ENCODE measurements at places on chromosomes 7 and 10. TPM values are rescaled to one million over a fixed set of nuclear protein-coding genes. Genes with fewer than 3 reads are reported as not detected.

- no peak for DNase-seq
Measured at GRCh38 chr10:77944519-77944918, 18.0 kb upstream of the DLG5 start.

DNA sequence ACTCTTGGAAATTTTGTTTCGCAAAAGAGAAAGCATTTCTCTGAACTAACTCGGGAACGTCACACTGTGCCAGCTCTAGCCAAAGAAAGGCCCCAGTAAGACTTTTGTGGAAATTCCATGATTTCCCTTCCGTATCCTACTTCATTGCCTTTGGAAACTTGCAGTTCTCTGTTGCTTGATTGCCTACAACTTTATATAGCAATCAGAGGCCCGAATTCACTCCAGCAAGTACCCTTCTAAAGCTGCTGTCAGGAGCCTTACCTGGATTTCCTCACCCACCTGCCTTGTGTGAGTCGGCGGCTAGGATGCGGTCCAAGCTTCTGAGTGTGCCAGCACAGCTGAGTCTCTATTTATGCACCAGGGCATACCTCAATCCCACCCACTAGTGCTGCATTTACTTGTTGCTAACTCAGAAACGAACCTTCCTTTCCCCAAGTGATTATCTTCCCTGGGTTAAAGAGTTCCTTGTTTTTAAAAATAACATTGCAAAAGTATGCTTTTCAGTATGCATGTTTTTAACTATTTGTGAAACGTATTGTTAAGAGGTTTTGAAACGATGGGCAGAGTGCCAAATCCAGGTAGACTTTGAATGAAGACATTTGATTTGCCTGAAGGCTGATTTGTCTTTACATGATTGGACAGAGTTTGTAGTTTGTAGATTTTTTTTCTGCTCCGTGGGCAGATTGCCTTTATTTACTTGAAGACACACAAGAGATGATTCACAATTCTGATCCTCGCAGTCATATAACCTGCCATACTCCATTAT lies at the start of gene AGR2:
TSS of gene AGR2 (minus strand) at position 326 of the 766 bp plus-strand sequence. CDS start 3,203 bp downstream, outside the sequence.
- DNase-seq = peak; percentile 87

DNA sequence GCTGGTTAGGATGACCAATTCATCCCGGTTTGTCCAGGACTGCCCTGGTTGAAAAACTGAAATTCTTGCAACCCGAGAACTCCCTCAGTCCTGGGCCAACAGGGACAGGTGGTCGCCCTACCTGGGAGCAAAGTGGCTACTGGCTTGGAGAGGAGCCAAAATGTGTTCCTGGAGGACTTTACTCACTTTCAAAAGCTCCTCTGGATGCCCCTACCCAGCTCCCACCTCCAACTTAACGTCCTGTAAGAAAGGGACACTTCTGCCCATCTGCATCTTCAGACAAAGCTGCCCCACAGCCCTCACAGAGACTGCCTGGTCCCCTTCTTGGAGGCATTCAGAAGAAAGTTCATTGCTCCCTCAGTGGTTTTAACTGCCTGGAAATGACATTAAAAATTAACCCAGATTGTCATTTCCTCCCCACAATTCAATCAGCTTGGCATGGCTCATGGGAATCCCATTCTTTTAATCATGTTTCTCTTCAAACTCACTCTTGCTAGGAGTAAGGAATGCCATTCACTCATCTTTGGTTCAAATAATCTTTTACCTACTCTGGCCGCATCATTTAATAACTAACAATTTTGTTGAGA lies 24.0 kb upstream of the HSPA12A start:
- DNase-seq = no peak

- DNase-seq = no peak
Measured at GRCh38 chr10:108005627-108006026, 841.1 kb upstream of the SORCS1 start.

GRCh38 chr7:85644272-85644671 lies 457.4 kb upstream of the SEMA3D start:
- no peak for DNase-seq

DNA sequence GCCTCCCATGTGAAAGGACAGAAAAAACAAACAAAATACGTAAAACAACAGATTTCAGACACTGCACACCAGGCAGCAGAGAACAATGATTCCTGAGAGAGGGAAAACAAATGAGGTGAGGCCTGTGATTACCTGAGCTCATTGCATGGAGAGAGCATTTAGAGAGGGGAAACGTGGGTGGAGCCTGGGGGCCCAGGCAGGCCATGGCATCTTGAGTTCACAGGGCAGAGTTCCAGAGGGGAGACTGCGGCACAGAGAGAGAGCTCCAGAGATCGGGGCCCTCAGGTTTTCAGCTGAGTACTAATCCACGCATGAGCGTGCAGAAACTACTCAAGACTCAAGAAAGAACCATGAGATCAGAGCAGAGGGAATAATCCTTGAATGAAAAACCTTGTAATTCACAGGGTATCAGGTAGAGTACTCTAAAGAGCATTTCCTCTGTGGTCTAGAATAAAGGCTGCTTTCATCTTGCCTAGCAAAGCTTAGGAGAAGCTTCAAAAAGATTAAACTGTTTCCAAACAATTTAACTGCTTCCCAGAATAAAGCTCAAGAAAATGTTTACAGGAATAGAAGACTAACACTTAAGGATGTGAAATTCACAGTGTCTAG lies 46.6 kb upstream of the ARHGAP12 start:
- no peak for DNase-seq

DNA sequence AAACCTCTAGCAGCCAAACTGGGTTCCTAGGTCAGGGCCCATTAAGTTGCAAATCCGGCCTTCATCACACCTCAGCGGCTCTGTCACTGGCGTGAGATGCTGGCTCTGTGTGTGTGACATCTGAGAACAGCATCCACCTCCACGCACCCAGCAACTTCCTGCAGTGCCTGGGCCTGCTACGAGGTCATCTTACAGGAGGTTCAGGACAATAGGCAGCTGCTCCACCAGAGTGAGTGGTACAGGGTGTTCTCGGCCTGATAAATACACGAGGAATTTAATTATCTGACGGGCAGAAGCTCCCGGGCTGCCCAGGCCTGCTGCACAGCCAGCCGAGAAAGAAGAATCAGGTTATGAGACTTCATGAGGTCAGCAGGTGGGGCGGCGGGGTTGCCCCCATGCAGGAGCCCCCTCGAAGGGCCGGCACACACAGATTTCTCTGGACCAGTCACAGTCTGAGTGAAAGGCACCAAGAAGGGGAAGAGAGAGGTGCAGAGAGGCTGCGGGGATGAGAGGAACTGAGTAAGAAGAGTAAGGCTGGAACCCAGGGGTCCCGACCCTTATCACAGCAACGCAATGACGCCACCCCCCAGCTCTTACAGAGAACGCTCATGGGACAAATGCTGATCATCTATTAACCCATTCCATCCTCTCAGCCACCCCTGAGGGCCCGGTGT lies 49.3 kb downstream of the CALML3 start:
- no peak for DNase-seq

- no peak for DNase-seq
Measured at GRCh38 chr7:101606498-101606923, 22.6 kb downstream of the MYL10 start.

- no peak for DNase-seq
Measured at GRCh38 chr10:111275091-111275490, 198.3 kb downstream of the ADRA2A start.

DNA sequence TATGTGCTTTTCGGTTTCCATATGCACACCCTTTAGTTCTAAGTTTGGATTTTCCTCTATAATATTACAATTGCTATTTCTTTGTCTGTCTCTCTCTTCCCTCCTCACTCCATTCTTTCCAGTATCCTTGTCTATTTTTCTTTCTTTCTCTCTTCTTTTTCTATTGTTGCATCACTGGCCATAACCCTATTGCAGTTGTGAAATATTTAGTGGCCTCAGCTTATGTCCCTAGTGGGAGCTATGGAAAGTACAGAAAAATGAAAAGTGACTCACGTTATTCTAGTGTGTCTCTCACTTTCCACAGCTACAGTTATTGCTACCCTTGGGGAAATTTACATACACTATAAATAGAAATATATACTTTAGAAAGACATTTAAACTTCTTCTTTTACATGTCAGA lies 59.1 kb downstream of the CNTNAP2 start:
- DNase-seq = no peak

GRCh38 chr7:82678259-82678658 lies 234.7 kb upstream of the CACNA2D1 start:
- no peak for DNase-seq

GRCh38 chr7:91940171-91940570 lies 491 bp upstream of the AKAP9 start:
- DNase-seq = peak; percentile 25

DNA sequence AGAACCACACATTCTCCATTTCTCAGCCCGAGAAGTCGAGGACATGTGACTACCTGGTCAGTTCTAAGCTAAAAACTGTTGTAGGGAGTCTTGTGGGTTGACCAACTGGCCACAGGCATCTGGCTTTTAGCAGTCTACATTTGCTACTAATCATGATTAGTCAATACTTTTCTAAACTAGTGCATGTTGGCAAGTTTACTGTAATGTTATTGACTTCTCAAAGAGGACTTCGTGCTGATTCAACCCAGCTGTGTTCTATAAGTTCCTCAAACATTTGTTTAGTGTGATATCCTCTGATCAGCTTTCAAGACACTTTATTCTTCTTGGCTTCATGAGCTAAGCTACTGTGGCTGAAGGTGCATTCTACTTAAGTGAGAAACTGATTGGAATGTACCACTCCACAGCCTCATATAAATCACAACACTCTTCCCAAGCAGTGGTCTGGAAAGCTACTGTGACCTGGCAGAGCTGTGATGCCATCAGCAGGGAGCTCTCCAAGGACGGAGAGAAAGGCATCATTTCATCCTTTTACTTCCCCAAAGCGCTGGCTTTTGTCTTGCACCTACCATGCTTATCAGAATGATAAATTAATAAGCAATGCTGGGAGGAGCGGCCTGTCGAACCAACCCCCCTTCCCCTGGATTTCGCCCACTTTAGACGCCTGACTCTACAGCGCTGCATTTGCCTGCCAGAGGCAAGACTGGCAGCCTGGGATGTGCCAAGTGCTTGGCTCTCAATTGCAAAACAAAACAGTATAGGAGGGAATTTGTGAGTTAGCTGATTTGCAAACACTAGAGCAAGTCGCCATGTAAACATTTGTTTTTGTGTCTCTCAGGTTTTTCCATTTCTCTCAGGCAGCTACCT lies 206.7 kb upstream of the PLXNA4 start:
- DNase-seq = no peak

DNA sequence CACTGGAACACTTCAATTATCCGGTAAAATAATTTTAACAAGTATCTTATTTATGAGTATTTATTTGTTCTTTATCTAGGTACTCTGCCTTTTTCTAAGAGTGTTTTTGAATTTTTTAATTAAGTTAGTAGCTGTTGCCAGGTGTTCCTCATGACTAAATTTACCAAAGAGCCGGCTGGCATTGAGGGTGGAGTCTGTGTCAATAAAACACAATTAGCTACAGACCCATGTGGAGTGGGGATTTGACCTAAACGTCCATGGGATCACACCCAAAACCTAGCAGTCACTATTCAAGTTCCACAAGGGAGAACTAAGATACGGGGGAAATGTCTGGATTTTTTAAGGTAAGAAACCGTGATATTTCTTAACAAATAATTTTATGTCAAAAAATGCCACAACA lies 9.8 kb downstream of the SLC16A12 start:
- DNase-seq = no peak

DNA sequence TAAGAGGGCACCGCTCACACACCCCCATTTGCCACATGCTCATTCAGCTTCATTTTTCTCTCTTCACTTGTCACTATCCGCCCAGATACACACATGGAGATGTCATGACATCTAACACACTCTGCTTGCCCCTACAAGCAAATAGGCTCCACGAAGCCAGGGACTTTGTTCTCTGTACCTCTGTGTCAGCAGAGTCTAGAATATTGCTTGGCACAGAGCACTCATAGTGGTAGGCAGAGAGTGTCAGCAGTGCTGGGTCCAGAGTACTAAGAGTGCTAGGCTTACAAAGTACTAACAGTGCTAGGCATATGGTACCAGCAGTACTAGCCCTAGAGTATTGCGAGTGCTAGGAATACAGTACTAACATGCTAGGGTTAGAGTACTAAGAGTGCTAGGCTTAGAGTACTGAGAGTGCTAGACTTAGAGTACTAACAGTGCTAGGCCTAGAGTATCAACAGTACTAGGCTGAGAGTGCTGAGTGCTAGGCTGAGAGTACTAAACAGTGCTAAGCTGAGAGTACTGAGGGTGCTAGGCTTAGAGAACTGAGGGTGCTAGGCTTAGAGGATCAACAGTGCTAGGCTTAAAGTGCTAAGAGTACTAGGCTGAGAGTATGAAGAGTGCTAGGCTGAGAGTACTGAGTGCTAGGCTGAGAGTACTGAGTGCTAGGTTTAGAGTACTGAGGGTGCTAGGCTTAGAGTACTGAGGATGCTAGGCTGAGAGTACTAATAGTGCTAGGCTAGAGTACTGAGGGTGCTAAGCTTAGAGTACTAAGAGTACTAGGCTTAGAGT lies 166.1 kb downstream of the PRKAG2 start:
- DNase-seq = no peak

DNA sequence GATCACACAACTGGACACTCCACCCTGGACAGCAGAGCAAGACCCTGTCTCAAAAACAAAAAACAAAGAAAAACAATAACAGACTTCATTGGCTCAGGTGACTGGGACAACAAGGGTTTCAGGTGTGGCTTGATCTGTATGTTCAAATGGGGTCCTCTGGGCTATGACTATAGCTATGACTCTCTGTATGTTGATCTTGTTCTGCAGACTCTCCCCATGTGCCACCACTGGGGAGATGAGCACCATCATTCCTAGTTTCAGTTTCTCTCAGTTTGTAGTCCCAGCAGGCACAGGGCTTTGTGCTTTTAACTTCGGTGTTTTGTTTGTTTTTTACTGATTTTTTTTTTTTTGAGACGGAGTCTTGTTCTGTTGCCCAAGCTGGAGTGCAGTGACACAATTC lies 53.8 kb downstream of the SUFU start:
- no peak for DNase-seq

- no peak for DNase-seq
Measured at GRCh38 chr10:44297963-44298362, 86.9 kb downstream of the CXCL12 start.

DNA sequence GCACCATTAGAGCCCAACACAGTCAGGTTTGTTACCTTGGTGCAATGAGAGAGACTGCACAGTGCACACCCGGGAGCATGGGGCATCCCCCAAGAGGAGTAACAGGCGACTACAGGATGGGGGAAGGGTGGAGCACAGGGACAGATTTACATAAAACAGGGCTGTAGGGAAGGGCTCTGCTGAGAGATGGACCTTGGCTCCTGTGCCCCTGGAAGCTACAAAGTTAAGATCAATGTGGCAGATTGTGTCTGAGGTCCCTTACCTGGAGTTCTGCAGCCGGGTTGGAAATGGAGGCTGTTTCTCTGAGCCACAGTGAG lies 13.7 kb upstream of the SLC18A3 start:
- DNase-seq = no peak

- no peak for DNase-seq
Measured at GRCh38 chr10:27541796-27542729, 38.0 kb downstream of the RAB18 start.

The TFR2 gene
- total RNA-seq = 3.4 TPM

The PTPN20 gene
- 6.9 TPM for total RNA-seq

The SPDYE11 gene
- not detected for total RNA-seq

The AKR1C2 gene
- total RNA-seq = 27.5 TPM

The PNLIPRP2 gene
- total RNA-seq = 0.29 TPM

The OR2A12 gene
- total RNA-seq = not detected

The RNF32 gene
- 4.2 TPM for total RNA-seq
